ENCODE measurements at places on chromosomes 4 and X.
A peak's percentile ranks its signal among the peaks of the same experiment; 100 is the strongest.

DNA sequence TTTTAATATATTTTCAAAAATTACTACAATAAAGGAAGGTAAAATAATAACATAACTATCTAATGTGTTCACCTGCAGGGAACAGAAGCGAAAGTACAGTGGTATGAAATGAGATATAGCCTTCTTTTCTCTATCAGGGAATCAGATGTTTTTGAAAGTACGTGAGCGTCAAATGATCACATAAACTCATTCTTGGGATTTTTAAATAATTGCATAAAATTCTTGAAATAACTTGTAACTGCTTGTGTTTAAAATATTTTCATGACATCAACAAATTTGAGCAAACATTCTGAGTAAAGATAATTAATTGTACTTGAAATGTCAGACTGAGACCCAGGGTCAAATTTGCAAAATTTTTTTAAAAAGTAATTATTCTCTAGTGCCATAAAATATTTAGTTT lies 193.5 kb upstream of the NEIL3 start:
- DNase-seq: no peak

GRCh38 chrX:91435395-91435794 lies 756 bp downstream of the PABPC5 start:
- DNase-seq: no peak

- DNase-seq: no peak
Observed at GRCh38 chrX:151771726-151772125, 37.2 kb downstream of the CNGA2 start.

- DNase-seq: no peak
Observed at GRCh38 chrX:63755892-63756291, 29.1 kb downstream of the ARHGEF9 start.

DNA sequence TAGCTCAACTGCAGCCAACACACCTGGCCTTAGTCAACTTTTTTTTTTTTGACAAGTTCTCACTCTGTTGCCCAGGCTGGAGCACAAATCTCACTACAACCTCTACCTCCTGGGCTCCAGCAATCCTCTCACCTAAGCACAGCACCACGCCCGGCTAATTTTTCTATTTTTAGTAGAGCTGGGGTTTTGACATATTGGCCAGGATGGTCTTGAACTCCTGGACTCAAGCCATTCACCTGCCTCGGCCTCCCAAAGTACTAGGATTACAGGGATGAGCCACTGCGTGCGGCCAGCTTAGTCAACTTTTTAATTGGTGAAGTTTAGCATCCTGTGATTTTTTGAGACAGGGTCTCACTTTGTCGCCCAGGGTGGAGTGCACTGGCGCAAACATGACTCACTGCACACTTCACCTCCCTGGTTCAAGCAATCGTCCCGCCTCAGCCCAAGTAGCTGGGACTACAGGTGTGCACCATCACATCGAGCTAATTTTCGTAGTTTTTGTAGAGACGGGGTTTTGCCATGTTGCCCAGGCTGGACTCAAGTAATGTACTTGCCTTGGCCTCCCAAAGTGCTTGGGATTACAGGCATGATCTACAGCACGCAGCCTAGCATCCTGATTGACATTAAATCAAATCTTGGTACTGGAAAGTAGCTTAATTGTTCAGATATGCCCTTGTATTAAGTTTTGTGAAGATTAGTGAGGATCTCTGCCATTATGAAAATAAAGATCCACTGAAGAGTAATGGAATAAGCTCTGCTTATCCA lies 8.3 kb downstream of the HNRNPDL start:
- DNase-seq: no peak

DNA sequence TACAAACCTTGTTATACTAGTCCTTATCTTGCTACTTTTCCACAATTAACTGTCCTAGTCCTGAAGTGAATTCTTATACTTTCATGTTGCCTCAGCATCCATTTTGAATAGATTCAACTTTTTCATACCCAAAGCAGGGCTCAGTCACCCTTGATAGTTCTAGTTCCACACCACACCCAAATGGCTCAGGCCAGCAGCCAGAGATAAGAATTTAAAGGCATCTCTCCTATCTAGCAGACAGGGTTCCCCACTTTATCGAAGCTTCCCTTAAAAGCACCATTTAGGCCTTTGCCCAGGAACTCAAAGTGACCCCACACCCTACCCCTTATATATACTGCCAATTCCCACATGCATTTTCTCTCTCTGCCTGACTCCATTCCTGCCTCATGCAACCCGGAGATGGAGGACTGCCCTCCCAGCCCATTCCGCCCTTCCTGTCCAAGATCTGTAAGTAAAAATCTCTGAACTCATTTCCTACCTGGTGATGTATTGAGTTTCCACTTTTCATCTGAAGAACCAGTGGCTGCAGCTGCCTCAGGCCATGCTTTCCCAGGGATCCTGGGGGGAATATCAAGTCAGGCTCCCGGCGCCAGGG lies 63.7 kb upstream of the TXK start:
- DNase-seq: no peak

DNA sequence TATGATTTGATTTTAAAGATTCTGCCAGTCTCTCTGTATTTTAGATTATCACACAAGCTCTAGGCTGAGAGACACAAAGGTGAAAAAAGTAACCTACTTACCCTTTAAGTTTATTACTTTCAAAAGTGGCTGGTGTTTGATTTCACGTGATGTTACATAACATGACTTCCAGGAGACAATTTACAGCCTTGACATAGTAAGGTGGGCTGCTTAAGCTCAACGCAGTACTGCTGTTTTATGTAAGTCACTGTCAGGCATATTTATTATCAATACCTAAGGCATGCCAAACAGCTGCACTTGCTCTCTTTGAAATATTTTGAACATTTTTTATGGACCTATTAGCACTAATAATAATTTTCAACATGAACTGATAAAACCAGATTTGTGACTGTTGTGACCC lies 451.5 kb upstream of the FAM241A start:
- no peak for DNase-seq

- DNase-seq: no peak
Observed at GRCh38 chr4:7753931-7754465, 185.7 kb downstream of the AFAP1 start.

DNA sequence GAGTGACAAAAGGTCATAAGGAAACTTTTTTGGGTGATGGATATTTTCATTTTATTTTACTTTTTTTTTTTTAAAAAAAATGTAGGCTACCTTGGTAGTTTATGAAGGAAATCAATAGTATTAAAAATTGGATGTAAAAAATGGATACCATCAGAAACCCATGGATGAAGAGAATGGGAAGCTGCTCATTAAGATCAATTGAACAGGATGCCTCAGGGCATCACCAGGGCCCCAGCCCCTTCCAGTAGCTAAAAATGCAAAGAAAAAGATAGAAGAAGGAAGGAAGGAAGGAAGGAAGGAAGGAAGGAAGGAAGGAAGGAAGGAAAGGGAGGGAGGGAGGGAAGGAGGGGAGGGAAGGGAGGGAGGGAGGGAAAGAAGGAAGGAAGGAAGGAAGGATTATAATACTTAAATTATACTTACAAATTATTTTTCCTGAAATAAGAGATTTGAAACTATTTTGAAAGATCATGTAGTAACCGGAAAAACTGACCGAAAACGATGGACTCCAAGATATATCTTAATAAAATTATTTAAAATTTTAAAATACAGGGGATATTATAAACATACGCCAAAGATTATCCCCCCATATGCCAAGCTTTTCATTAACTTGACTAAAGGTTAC lies 24.1 kb downstream of the OSTC start:
- no peak for DNase-seq

- no peak for DNase-seq
Observed at GRCh38 chr4:48334900-48335384, 6.4 kb upstream of the SLAIN2 start.

DNA sequence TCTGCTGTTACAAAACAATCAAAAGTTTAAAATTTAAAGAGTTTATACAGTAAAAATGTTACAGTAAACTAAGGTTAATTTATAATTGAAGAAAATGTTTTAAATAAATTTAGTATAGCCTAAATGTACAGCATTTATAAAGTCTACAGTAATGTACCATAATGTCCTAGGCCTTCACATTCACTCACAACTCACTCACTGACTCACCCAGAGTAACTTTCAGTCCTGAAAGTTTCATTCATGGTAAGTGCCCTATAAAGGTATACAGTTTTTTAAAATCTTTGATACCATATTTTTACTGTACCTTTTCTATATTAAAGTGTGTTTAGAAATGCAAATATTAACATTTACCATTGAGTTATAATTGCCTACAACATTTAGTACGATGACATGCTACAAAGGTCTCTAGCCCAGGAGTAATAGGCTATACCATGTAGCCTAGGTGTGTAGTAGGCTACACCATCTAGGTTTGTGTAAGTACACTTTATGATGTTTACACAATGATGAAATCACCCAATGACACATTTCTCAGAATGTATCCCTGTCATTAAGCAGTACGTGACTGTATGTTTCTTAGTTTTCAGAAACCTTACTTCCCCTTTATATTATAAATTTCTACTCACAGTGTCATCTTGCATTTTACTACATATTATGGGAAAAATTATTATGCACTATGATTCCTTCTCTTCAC lies 320.8 kb downstream of the ADAM29 start:
- no peak for DNase-seq

- no peak for DNase-seq
Observed at GRCh38 chr4:15239866-15240265, 188.0 kb upstream of the C1QTNF7 start.

- DNase-seq: no peak
Observed at GRCh38 chr4:120555058-120555457, 367.5 kb downstream of the PRDM5 start.

DNA sequence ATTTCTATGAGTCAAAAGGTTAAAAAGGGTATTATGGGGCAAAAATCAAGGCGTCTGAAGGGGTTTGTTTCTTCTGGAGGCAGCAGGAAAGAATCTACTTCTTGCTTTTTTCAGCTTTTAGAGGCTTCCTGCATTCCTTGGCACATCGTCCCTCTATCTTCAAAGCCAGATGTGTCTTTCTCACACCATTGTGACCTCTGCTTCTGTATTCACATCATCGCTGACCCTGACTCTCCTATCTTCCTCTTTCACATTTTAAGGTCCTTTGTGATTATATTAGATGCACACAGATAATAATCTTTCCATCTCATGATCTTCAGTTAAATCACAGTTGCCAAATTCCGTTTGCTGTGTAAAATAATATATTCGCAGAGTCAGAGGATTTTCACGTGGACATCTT lies 112.7 kb downstream of the PPP4R3C start:
- no peak for DNase-seq

DNA sequence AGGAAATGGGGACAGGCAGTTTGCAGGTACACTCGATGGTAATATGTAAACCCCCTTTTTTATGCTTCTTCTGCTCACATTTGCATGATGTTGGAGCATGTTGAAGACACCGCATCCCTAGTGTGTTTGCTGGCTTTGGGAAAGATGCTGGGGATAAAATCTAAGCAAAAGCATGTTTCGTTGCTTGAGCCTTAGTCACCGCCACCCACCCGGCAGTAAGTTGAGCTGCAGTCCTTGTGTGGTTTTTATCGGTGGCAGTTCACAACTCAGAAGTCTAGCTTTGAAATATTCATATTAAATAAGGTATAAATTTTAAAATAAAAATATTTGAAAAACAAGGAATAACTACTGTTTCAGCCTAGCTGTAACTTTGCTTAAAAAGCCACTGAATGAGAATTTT lies 21.7 kb upstream of the MND1 start:
- DNase-seq: no peak

DNA sequence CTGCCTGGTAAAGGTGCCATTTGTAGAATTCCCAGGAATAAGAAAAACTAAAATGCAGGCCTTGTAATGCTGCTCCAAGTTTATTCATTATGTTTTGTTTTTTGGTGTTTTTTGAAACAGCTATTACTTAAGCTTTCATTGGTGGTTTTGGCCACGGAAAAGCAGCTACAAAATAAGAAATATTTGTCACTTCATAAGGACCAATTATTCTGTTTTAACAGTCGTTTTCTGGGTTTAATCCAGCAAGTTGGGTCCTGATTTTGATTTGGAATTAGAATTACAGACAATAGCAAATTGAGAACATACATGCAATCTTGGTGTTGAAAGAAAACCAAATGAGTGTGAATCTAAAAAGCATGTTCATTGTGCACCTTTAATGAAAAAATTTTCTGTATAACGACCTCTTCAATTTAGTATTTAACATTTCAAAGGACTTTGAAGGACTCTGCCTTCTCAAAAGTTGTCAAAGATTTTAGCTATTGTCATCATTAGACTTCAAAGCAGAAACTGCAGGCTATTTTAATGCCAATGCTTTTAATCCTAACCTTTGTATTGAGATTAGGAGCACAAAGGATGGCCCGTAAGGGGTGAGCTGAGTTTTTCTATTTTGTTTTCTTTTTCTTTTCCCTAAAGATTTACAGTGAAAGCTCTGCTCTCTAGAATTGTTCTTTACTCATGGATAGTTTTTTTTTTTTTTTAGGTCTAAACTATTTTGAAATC lies 26.7 kb upstream of the STOX2 start:
- DNase-seq: no peak

- peak; percentile 56 for DNase-seq
Observed at GRCh38 chrX:13092455-13092941, 48.1 kb upstream of the FAM9C start.

GRCh38 chr4:173839865-173840264 lies 309.8 kb upstream of the HAND2 start:
- no peak for DNase-seq

DNA sequence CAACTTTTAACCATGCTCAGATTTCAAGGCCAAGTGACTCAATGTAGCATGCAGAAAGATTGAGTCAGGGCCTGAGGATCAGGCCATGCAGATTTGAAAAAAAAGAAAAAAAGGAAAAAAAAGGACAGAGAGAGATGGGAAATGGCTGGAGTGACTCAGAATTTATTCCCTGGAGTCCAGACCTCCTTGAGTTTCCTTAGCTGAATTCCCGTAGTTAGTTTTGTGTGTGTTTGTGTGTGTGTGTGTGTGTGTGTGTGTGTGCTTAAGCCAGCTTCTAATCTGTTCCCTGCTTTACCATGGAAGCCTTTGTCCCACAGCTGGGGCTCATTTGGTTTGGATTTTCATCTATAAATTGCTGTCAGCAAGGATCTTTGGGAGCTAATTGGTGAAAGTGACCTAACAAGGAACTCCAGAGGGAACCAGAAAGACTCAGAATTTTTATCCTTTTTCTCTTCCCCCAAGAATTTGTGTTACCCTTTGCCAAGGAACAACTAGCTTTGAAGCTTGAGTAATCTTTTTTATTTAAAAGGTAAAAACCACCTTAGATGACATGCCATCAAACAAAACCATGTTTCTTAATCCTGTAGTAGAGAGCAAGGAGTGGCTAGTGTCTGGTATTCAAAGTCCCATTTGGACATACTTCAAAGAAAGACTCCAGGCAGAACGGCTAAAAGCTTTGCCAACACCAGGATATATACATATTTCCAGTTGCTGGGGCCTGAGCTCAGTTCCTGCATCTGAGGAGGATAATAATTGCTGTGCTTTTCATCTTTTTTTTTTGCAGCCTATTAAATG lies 109.0 kb upstream of the DDIT4L start:
- no peak for DNase-seq

DNA sequence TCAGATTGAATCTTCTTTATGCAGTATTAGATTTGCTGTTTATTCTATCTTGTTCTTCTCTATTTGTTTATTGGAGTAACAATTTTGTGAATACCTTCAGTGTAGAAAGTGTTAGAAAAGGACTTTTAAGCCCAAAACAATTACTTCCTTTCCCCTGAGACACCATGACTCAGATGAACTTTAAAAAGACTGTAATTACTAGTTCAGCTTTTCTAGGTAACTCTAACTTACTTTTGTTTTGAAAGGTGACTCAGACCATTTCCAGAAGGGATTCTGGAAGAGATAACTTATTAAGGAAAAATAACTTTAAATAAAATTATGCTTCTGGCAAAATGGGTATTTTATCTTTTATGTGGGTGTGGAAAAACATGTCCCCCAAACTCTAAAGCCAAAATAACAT lies 561.5 kb upstream of the PCDH10 start:
- no peak for DNase-seq
